ENCODE measurements at places on chromosomes 1 and 21.

DNA sequence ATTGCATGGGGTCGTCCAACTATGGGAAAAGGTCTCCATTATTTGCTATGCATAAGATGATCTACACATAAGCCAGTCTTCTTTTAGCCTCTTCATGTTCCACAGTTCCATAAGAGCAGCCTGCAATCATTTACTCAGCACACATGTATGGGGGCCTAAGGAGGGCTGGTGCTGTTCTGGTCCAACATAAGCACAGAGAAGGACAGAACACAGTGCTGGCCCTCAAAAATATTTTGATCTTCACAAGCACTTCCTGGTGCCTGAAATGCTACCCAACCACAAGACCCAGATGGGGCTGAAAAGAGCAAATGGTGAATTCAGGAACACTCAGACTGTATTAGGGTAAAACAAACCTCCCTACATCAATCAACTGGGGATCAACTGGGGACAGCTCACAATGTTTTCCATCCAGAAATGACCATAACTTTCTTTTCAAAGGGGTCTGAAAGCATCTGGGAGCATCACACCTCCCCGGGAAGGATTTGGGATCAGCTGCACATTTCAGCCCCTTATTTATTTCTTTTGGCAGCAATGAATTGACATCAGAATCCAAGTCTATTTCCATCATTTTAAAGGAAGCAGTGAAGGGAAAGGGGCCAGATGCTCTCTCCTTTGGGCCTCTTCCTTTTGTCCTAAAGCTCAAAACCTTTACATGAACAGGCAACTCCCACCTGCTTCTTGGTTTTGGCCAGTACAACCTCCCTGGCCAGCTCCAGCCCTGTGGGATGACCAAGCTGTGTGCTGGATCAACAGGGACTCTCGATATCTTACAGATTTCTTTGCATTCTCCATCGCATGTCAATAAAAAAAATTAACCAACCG lies 45.7 kb downstream of the KCNN3 start:
- DNase-seq: no peak

- DNase-seq: no peak
Measured at GRCh38 chr1:26153966-26154532, 4.8 kb upstream of the FAM110D start.

GRCh38 chr1:65959896-65960567 lies 167.3 kb downstream of the PDE4B start:
- no peak for DNase-seq

DNA sequence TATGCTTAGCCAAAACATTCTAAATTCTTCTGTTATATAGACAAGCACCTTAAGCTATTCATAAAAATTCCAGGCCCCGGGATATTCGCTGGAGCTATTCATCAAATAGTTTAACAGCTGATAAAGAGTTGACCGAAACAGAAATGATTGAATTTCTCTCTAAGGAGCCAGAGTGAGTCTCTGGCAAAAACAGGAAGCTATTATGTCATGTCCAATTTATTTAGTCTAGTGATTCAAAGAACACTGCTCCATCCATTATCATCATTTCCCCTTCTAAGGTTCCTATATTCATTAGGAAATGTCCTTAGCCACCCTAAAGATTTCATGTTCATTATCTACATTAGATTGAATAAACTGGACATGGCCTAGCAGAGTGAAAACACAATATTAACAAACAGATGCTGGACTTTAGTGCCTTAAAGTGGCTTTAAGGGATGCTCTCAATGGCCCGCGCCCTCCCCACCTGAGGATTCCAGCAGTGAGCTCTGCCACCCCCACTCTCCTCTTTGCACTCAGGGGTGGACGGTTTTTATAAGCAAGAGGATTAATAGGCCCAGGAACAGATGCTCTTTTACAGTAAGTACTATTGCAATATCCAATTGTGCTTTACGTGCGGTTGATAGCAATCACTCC lies 122.1 kb upstream of the RGS1 start:
- DNase-seq: no peak

GRCh38 chr1:69126796-69127195 lies 440.9 kb upstream of the LRRC7 start:
- DNase-seq: no peak

DNA sequence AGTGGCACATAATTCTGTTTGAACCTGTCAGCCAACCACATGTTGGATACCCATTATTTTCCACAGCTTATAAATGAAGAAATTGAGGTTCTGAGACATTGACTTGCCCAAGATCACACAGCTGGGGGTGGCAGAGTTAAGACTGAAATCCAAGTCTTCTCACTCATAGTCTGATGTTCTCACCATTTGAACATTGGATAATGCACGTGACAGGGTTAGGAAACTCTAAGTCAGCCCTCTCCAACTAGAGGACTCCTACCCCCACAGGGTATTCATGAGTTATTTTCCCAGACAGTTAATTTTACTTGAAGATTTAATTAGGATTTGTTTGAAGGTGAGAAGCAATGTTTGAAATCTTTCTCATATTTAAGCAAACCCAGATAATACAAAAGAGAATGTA lies 38.1 kb upstream of the C1orf105 start:
- DNase-seq: no peak

GRCh38 chr1:147773215-147773715 lies 12.9 kb upstream of the GJA5 start:
- DNase-seq: no peak

GRCh38 chr1:28104866-28105467 lies 16.6 kb upstream of the EYA3 start:
- DNase-seq: peak; percentile 71

- no peak for DNase-seq
Measured at GRCh38 chr1:179871940-179872339, 5.7 kb downstream of the TOR1AIP2 start.

- DNase-seq: no peak
Measured at GRCh38 chr1:174160109-174160473, 771 bp downstream of the RABGAP1L start.

DNA sequence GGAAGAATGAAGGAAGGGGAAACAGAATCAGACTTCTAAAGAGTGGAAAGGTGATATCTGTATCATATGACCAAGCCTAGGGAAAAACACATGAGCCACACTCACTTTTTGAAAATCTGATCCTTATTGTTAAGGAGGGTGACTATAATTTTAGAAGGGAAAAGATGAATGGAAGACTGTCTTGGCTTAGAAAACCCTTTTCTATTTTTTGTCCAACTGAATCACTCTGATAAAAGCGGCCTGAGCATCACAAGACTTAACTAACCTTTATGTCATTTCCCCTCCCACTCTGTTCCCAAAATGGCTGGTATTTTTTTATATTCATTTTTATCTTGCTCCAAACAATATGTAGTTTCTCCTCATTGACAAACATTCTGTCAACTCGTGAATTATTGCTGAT lies 169.8 kb downstream of the C1orf21 start:
- DNase-seq: no peak

DNA sequence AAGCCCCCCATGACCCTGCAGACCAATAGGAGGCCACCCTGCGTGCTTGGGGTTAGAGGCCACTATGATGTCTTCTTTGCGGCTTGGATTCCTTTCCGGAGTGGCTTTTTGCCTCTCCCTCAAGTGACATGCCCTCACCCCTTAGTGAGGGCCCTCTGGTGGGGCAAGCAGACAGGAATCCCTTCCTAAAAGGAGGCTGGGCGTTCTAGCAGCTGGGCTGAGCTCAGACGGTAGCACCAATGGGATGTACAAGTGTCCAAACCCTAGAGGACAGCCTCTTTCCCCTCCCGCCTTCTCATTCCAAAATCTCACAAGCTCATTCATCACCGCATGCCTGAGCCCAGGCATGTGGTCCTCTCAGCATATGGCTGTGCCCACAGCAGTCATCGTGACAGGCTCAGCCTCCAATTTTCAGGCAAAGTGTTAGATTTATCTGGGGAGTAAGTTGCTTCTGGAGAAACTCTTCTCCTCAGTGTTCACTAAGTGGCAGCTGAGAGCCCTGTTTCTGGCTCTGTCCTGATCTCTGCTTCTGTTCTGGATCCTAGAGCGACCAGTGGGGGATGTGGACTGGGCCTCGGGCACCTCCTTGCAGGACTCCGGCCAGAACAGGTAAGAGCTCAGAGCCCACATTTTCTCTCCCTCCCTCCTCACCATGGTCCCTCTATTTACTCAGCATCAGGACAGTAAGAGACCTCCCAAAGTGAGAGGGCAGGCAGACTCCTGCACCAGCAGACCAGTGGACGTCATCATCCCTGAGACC lies 4.8 kb downstream of the KIAA1614 start:
- DNase-seq: no peak

Data from NCI-H774 (cell line).